ENCODE measurements at places on chromosomes 12 and 14. TPM values are rescaled to one million over a fixed set of nuclear protein-coding genes. Genes with fewer than 3 reads are reported as not detected.

The CMA1 gene
- not detected for total RNA-seq

The ETFBKMT gene
- 1.2 TPM for total RNA-seq

The CD163L1 gene
- total RNA-seq: not detected

The GSG1 gene
- not detected for total RNA-seq

The TAS2R7 gene
- not detected for total RNA-seq

The TMCC3 gene
- total RNA-seq: 0.29 TPM

The KRT85 gene
- not detected for total RNA-seq

The PPFIA2 gene
- not detected for total RNA-seq

The TTC9 gene
- 11.8 TPM for total RNA-seq

The FGD4 gene
- 0.61 TPM for total RNA-seq

The RNASE4 gene
- total RNA-seq: 2.1 TPM

The GLI1 gene
- 0.53 TPM for total RNA-seq

The SUOX gene
- total RNA-seq: 2.5 TPM

The NRIP2 gene
- not detected for total RNA-seq

The MYF5 gene
- total RNA-seq: not detected

The LRP1-AS gene
- not detected for total RNA-seq

The B3GNT4 gene
- total RNA-seq: 0.76 TPM

The ARHGAP9 gene
- total RNA-seq: 363 TPM

The PROX2 gene
- 0.21 TPM for total RNA-seq

The CFAP251 gene
- total RNA-seq: 0.21 TPM

The GNB3 gene
- total RNA-seq: not detected

The BMP4 gene
- total RNA-seq: 0.29 TPM

The DIO3 gene
- total RNA-seq: not detected

The CCND2 gene
- 862 TPM for total RNA-seq

The TMBIM6 gene
- 396 TPM for total RNA-seq

The RERGL gene
- not detected for total RNA-seq

The BEST3 gene
- not detected for total RNA-seq

The SLC6A13 gene
- 0.35 TPM for total RNA-seq
